Hepatocyte (in vitro differentiated cells): ENCODE measurements at places on chromosomes 1 and 21. TPM values are rescaled to one million over a fixed set of nuclear protein-coding genes. Genes with fewer than 3 reads are reported as not detected.

KRTAP10-7 gene
- total RNA-seq = not detected in 2 replicates

USP16 gene
- 30.7 and 35.8 TPM in 2 replicates for total RNA-seq

FNDC10 gene
- 0.96 and 2.1 TPM in 2 replicates for total RNA-seq

NBPF8 gene
- total RNA-seq = 14.4 and 19.1 TPM in 2 replicates

S100A7 gene
- total RNA-seq = 0.60 TPM in 1 of 2 replicates, not detected in the other

TACSTD2 gene
- total RNA-seq = 6.7 and 8.0 TPM in 2 replicates

CELA3B gene
- total RNA-seq = 0.33 TPM in 1 of 2 replicates, not detected in the other

ELAVL4 gene
- total RNA-seq = 0.07 and 0.24 TPM in 2 replicates

OPRD1 gene
- 0.07 and 0.12 TPM in 2 replicates for total RNA-seq
